Stimulated activated CD8-positive, alpha-beta memory T cell treated with anti-CD3 and anti-CD28 coated beads, Interleukin-12 subunit alpha, Interleukin-12 subunit beta, amount 100 ng/mL, for 4 hours (primary cell): ENCODE measurements at places on chromosomes 6 and 20.

DNA sequence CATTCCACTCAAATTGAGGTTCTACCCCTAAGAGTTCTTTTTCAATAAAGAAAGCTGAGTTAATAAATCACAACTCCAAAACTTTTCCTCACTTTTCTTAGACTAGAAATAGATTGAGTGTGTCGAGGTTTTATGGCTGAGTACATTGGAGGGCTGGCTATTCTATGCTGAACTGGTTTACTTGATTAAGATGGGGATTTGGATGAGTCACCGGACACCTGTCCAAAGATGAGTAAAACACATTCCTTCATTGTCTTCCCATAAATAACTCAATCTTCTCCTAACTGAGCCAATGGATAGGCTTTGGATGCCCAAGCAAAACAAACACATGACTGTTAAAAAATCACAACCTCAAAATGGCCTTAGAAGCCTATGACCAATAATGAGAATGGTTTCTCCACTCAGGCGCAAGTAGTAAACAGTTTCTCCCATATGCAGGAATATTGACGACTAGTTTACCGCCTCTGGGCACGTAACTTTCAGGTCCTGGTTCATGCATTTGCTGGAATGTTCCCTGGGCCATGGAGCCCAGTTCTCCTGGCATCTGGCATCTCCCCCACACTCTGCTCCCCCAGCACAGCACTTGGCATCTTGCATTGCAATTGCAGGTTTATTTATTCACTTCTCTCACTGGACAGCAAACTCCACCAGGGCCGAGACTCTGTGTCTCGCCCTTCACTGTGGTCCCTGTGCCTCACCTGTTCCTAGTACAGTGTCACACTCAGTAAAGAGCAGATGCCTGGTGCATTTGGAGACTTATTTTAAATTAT is 43.9 kb downstream of the BCAS1 start:
- no peak for DNase-seq

- no peak for DNase-seq
Observed at GRCh38 chr20:953742-954141, 37.6 kb upstream of the ANGPT4 start.

DNA sequence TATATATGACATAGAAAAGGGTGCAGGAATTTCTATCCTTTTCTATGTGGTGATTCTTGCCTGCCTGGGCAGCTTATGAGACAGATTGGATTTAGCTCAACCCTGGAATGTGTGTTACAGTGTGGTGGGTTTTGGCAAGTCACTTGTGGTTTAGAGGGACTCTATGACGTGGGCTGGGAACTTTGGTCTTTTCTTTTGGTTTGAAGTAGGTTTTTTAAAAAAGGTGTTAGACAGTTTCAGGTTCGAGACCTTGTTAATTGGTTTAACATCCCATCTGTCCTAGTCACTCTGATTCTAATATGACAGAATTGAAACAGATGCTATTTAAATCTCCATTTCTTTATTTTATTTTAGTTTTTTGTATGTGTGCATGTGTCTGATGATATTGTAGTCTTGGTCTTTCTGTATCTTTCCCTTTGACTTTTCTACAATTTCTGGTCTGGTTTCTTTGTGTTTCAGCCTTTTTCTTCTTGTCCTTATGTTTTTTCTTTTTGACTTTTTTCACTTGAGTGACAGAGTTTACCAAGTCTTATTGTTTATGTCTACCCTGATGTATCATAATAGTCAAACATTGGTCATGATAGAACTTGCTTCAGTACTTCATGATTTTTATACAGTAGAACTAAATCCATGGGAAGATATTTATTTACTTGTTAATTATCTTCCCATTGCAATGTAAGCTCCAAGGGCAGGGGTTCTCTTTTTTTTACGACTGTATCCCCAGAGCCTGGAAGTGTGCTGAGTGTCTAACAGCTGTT is 174.3 kb downstream of the CDKAL1 start:
- DNase-seq = no peak

DNA sequence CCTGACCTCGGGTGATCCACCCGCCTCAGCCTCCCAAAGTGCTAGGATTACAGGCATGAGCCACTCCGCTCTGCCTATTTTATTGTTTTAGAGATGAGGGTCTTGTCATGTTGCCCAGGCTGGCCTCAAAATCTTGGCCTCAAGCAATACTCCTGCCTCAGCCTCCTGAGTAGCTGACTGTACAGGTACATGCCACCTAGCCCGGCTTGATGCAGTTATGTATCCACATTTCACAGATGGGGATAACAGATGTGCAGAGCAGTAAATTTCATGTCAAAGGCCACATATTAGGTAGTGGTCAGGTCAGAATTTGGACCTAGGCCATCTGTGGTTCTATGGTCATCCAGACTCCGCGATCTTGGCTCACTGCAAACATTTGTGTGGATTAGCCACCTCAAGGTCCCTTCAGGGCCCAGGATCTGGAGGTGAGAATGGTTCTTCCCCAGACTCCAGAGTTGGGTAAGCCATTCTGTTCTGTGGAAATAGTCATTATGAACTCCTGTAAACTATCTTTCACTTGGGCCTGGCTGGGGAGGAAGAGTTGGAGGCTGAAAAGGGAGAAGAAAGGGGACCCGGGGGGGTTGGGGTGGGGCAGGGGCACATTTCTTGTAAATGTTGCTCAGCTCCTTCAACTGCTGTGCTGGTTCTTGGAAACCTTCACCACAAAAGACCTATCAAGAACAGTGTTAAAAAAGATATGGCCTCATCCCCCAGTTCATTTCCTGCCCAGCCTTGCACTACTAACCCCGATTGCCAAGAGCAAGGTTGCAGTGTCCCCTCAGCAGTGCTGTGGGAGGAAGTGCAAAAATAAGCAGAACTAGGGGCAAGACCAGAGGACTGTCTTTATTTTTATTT is 13.0 kb downstream of the PIM1 start:
- peak; percentile 42 for DNase-seq

DNA sequence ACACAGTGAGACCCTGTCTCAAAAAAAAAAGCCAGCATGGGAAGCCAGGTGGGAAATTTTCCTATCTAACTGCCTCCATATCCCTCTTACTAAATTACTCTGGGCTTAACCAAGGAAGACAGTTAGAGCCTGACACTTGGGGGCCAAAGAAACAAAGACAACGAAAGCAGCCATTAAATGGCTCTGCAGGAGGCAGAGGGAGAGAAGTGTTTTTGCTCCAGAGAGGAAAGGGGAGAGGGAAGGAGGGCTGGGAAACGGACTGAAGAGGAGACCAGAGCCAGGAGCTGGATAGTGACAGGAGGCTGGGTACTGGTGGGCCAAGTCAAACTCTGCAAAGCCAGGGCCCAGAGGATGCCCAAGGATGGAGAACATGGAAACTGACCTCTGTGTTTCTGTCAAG is 10.7 kb upstream of the TGIF2 start:
- no peak for DNase-seq

- DNase-seq = no peak
Observed at GRCh38 chr6:170177772-170178560, 112.9 kb downstream of the DLL1 start.

GRCh38 chr6:2157441-2158127 is 87.8 kb downstream of the GMDS start:
- no peak for DNase-seq

- no peak for DNase-seq
Observed at GRCh38 chr6:117072781-117073180, 192.6 kb upstream of the VGLL2 start.
